Retina (tissue), 1 donor: ENCODE measurements at places on chromosomes 5 and 9.

GRCh38 chr5:60492958-60493357 is 207.0 kb downstream of the DEPDC1B start:
- no peak for DNase-seq

GRCh38 chr9:82606071-82606470 is 456.9 kb downstream of the RASEF start:
- DNase-seq: no peak

GRCh38 chr9:75574569-75574968 is 315.9 kb upstream of the PCSK5 start:
- DNase-seq: no peak

DNA sequence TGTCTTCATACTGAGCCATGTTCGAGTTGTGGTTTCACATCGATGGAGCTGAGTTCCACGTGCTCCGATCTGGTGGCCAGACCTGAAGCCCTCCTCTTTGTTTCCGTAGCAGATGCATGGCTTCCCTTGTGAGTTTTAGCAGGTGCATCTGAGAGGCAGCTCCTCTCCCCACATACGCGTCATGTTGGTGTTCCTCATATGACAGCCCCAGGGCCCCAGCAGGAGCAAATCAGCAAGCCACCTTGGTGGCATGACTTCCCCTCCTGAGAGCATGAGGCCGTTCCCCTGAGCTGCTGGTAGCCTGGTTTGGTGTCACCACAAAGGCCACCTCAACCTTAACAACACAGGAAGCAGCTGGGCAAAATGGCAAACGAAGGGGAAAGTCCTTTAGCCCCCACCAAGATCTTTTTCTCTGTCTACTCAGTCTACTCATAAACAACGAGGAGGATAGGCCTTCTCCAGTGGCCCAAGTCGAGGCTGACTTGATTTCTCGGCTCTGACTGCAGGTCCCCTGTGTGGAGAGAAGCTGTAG is 5.9 kb downstream of the CYFIP2 start:
- DNase-seq: no peak

DNA sequence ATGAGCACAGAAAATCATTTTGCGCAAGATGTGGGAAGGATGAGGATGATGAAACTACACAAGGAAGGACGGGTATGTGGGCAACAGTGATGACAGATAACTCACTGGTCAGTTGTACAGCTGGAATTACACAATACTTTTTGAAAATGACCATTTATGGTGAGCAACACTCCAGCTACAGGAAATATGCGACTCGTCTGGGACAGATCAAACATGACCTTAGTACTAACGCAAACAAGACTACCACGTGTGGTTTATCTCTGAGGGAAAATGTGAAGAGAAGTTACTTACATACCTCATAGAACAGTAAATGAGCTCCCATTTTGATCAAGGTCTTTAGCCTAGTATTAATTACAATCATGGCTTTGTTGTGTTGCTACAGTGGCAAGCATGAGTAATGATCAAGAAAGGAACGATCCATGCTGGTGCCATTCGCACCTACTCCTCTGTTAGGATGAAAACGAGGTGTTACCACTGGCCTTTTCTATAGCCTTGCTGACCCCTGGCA is 456.9 kb downstream of the BNC2 start:
- DNase-seq: no peak

- DNase-seq: no peak
Observed at GRCh38 chr5:158388021-158388420, 529.1 kb upstream of the CLINT1 start.

GRCh38 chr9:95102001-95102433 is 215.5 kb downstream of the FANCC start:
- DNase-seq: no peak

DNA sequence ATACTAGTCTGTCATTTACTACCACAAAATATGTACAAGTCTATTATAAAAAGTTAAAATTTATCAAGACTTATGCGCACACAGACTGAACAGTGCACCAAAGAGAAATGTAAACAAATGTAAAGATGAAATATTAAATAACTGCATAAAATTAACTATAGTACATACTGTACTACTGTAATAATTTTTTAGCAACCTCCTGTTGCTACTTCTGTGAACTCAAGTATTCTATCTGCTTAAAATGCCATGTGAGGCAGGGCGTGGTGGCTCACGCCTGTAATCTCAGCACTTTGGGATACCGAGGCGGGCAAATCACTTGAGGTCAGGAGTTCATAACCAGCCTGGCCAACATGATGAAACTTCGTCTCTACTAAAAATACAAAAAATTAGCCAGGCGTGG is 13.8 kb upstream of the ISOC1 start:
- no peak for DNase-seq

DNA sequence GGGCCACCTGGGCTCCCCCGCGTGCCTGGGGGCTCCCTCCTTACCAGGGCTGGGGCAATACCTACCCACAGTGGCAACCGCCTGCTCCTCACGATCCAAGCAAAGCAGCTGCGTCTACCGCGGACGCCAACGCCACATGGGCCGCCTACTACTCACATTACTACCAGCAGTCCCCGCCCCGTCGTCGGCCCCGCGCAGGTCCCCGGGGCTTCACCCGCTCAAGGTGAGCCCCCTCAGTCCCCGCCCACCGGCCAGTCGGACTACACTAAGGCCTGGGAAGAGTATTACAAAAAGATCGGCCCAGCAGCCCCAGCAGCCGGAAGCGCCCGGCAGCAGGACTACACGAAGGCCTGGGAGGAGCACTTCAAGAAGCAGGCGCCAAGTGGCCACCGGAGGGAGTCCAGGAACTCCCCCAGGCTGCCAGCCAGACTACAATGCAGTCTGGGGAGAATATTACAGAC is 106.0 kb upstream of the MTAP start:
- no peak for DNase-seq

DNA sequence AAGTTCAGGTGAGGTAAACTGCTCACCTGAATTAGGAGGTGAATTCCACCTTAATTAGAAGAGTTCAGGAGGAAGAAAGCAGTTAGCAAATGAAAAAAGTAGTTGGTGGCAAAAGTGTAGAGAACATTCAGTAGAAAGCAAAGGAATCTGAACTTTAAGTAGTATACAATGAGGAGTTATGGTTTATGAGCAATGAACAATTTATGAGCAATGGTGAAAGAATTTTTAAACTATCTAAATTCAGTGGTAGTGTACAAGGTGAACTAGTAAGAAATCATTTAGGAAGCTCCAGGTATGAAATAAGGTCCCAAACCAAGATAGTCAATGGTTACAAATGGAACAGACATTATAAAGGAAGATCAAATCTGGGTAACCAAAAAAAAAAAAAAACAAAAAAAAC is 3.1 kb downstream of the CETN3 start:
- no peak for DNase-seq

- DNase-seq: no peak
Observed at GRCh38 chr5:142754031-142754430, 16.1 kb upstream of the ARHGAP26 start.

GRCh38 chr5:3429962-3430361 is 165.7 kb upstream of the IRX1 start:
- no peak for DNase-seq

GRCh38 chr9:124654431-124654830 is 116.7 kb downstream of the NR6A1 start:
- no peak for DNase-seq

DNA sequence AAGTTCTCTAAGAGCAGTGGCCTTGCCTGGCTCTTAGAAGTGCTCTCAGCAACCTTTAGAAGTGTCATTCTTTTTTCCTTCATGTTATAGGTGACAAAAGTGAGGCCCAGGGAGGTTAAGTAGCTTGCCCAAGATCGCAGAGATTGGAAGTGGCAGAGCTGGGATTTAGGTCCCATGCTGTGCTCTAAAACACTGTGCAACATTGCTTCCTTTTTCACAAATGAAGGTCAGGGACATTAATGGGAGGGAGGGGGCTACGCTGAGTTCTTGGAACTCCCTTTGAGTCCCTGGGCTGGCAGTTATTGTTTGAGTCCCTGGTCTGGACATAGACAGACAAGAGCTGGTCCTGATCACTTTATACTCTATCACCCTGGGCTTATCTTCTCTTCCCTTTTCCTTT is 45.3 kb downstream of the PAM start:
- DNase-seq: peak; percentile 63

DNA sequence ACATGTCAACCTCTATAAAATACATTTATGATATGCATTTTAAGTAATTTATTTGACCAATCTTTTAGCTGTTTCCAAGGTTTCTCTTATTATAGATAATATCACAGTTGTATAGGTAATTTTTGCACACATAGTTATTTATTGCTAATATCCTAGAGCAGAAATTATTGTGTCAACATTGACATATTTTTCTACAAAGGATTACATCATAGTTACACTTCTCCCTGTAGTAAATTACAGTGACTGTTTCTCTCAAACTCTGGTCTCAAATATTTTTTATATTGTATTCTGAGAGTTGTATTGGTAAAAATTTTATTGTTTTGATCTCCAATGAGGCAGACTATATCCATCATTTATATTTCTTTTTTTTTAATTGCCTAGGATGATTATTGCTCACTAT is 714.4 kb upstream of the CDH6 start:
- DNase-seq: no peak

DNA sequence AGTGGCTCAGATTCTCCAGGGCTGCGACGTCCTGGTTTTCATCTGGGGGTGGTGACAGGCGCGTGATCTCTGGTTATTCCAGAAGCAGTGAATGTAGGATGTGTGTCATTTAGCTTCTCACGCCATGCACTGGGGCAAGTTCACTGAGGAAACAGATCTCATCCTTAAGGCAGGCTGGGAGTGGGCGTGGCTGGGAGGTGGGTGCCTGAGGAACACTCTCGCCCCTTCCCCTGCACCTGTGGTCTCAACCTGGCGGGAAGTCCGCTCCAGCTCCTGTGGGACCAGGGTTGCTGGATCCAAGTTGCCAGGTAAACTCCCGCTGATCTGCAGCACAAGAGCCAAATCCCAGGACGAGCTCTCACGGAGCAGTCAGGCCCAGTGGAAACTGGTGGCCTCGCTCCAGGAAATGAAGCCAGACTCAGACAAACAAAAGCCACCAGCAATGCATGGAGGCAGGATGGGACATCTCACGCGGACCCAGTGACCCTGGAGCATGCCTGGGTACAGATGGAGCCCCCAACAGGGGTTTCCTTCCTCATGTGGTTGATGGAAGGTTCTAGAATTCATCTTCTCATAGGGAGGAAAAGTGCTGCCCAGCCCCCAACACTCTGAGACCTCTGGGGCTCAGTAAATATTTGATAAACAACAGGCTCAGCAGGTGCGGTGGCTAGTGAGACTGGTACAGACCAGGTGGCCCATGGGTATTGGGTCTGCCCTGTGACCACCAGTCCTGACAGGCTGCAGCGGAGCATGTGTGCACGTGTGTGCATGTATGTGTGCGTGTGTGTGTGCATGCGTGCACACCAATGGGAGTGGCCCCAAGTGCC is 16.3 kb upstream of the SLC12A7 start:
- no peak for DNase-seq

DNA sequence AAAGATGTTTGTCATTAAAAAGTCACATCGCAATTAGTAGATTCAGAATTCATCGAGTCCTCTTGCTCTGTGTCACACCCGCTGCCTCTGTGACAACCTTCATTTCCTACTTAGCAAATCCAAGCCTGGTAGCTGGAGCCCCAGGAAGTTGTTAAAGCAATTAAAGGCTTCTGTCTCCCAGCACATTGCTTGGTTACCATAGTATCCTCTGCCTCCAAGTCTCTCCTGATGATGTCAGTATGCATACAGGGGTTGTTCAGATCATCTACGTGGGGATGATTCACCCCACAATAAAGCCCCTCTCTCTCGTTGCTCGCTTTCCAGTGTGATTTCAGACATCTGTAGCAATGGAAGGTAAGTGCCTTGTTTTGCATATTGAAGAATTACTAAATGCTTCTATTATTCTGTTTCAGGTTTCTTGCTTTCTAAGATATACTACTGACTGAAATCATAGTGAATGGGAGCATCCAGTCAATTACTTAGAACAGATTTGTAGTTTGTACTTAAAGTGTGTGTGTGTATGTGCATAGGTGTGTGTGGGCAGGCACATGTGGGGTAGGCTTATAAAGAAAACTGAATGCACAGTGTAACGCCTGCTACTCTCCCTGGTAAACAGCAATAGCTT is 52.9 kb downstream of the PAM start:
- DNase-seq: peak; percentile 44

DNA sequence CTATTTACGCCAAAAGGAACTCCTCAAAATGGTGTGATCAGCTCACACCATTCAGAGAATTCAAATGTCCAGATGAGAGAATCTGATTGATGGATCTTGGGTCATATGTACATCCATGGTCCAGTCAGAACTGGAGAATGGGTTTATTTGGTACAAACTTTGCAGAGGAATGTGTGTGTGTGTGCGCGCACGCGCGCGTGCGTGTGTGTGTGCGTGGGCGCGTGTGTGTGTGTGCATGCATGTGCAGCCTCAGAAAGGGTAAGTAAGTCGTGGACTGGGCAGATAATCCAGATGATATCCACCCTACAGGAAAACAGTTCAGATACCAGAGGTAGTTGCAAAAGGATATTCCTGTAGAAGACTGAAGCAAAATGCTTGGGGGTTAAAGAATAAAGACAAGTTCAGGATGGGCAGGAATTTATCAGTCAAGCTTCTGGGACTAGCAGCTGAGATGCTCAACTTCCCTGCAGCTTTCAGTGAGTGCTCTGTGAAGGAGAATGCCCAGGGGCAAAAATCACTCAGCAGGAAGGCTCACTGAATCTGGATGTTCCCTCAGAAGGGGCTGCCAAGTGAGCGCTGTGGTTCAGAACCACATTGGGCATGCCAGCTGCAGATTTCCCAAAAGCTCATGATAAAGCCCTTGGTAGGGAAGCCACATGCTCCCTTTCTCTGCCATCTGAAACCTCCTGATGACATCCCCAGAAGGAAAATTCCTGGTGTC is 440.5 kb upstream of the SGCD start:
- no peak for DNase-seq

- DNase-seq: no peak
Observed at GRCh38 chr9:85421641-85422040, 320.1 kb downstream of the AGTPBP1 start.

DNA sequence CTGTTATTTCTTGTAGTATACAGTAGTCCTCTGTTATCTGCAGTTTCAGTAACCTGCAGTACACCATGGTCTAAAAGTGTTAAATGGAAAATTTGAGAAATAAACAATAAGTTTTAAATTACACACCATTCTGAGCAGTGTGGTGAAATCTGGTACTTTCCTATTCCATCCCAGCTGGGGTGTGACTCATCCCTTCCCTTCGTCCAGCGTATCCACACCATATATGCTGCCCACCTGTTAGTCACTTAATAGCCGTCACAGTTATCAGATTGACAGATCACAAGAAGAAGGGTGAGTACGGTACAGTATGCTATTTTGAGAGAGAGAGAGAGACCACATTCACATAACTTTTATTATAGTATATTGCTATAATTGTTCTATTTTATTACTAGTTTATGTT is 28.9 kb downstream of the FAM151B start:
- DNase-seq: no peak

DNA sequence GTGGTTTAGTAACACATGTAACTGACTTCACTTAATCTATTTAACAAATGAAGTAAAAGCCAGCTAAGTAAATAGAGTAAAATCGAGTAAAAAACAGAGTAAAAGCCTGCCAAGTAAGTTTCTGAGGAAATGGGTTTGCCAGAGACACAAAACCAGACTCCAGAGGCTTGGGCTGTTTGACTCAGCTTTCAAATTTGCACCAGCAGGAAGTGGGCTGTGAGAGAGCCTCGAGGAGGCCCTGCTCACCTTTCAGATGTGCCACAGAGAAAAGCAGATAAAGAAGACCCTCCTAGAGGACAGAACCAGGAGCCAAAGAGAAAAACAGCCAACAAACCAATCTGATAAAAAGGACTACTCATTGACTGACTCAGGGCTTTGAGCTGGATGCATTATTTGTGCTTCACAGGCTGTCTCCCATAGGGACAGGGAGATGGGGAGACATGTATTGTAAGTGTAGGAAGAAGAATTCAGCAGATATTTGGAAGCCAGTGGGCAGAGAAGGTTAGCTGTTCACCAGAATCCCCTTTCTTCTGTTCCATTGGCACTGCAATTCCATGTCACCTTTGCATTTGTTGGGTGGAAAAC is 14.4 kb upstream of the AMACR start:
- DNase-seq: no peak
